ENCODE measurements at places on chromosomes 4 and X.
A peak's percentile ranks its signal among the peaks of the same experiment; 100 is the strongest.

DNA sequence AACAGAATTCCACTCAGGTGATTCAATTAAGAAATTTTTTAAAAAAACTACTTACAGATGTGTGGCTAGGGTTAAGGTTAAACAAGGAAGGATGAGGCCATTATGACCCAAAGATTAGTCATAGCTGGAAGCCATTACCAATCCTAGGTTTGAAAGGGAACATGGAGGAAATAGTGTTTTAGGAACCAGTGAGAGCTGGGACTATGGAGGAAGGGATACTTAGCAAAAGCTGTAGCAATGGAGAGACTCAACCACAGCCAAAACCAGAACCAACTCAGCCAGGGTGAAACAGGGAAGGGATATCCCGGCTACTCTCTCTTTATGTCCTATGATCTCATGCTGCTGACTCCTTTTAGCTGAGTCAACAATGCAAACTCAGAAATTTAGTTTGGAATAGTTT is 148.6 kb upstream of the CNKSR2 start:
- no peak for DNase-seq

DNA sequence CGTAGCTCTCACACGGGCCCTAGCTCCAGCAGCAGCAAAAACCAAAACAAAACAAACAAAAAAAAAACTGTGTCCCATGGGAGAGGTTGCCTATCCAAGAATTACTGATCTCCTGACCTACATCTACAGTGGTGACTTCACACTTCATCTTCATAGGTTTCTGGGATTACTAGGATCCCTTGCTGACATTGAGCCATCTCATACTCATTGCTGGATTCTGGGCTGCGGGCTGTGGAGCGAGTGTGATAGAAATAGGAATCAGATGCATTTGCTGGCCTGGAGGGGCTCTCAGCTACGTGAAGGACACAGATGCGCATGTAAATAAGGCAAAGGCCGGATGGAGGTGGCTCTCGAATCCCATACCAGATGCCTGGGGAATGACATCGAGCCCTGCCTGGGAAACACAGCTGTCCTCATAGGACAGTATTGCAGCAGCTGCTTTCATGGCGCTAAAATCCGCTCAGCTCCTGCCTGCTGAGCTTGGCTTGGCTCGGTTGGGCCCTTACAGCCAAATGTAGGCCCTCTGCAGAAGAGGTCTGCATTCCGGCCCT is 41.7 kb downstream of the CNGA2 start:
- no peak for DNase-seq

GRCh38 chrX:19864736-19865135 is 22.7 kb downstream of the SH3KBP1 start:
- no peak for DNase-seq

DNA sequence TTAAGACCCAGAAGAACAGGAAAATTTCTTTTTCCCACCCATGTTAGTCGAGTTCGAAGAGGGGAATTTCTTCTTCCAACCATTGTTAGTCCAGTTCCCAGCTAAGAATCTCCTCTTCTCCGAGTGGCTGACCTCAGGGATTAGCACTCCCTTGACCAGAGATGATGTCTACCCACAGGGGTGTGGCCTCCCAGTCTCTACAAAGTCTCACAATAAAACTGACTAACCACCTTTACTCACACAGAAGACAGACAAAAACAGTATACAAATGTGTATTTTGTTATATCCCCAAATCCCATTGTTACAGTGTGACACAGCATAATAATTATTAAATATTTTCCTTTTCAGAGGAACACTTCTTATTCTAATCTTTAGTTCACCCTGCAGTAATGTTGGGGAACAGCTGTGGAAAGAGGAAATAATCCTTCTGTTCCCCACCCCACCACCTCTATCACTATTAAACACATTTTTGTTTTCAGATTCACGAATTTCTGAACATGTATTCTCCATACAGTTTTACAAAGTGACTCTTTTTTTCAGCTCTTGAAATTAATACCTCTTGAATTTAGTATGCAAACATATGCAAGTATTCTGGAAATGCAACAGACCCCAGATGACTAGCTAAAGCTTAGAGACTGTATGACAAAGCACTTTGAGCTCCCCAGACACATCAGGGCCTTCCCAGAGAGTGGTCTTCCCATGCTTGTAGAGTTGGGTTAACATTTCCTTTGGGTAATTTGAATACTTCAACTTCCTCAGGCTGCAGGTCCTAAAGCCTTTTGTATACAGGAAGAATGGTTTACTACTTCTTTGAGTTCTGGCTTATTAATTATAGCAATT is 62.5 kb upstream of the NFKB1 start:
- DNase-seq, result no peak

- peak; percentile 1 for DNase-seq
These were observed 62.4 kb downstream of the LIMCH1 start for GRCh38 chr4:41600243-41600912.

GRCh38 chrX:110012818-110013485 is 10.0 kb downstream of the TMEM164 start:
- DNase-seq, result peak; percentile 91

DNA sequence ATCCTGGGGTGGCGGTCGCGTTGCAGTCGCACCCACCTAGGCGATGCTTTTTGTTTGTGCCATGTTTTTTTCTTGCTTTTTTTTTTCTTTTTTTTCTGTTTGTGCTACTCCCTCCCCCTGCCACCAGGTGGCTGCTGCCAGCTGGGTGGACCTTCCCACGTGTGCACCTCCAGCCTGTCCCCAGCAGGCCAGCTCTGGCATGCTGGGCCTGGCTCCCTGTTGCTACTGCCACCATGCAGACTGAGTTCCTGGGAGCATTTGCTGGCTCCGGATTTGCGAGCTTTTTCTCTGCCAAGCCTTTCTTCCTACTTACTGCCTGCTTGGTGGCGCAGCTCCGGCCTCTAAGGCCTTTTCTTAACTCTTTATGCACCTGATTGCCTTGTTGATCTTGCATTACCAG is 161.2 kb upstream of the WDFY3 start:
- no peak for DNase-seq

- DNase-seq, result no peak
These were observed 51.7 kb downstream of the GATB start for GRCh38 chr4:151709071-151709470.

DNA sequence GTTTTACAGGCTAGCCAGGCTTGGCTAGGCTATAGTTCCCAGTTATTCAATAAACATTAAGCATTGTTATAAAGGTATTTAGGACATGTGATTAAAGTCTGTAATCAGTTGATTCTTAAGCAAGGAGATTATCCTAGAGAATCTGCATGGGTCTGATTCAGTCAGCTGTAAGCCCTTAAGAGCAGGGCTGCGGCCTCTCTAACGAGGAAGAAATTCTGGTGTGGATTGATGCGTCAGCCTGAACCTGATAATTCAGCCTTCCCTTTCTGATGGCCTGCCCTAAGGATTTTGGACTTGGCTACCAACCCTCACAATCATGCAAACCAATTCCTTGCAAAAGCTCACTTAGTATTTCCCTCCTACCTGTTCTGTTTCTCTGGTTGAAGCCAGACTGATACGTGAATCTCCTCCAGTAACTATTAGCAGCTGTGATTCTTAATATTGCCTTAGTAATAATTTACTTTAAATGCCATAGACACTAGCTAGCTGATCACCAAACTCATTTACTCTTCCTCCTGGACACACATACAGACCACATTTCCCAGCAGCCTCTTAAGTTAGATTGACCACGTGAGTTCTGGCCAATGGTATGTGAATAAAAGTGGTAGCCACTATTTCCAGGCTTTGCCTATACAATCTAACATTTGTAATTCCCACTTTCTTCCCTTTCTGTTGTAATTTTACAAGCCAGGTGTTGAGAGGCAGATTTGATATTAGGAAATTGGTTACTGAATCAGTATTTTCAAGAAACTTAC is 678.0 kb upstream of the INTU start:
- DNase-seq, result no peak

GRCh38 chr4:17030543-17030942 is 132.1 kb upstream of the LDB2 start:
- DNase-seq, result no peak

DNA sequence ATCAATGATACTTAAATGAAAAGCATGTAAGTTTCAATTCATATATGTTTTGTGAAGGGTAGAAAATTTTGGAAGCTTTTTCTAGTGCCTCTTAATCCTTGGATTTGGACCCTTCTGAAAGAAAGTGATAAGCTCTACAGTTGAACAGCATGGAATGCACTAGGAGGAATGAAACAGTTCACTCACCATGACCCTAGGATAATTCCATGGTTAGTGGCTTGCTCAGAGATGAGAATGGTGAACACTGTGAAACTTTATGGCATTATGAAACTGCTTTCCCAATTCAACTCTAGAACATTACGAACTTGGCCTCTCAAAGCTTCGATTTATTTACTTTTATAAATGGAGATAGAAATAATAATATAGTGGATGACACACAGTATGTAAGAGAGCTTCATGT is 88.9 kb upstream of the FAT4 start:
- no peak for DNase-seq

- no peak for DNase-seq
These were observed 748 bp downstream of the CFP start for GRCh38 chrX:47628982-47629381.

DNA sequence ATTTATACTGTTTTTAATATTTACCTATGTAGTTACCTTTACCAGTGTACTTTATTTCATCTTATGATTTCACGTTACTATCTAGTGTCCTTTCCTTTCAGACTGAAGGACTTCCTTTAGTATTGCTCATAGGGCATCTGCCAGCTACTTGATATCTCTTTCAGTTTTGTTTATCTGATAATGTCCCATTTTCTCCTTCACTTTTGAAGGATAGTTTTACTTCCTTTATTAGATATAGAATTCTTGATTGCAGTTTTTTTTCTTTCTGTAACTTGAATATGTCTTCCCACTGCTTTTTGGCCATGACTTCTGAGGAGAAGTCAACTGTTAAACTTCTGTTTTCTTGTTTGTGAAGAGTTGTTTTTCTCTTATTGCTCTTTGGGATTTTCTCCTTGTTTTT is 69.4 kb upstream of the MAGED1 start:
- no peak for DNase-seq

GRCh38 chrX:148530464-148531077 is 30.2 kb downstream of the AFF2 start:
- peak; percentile 39 for DNase-seq

- DNase-seq, result no peak
These were observed 743.7 kb downstream of the C4orf33 start for GRCh38 chr4:129839687-129840086.

GRCh38 chr4:42398871-42399331 is 1.6 kb downstream of the SHISA3 start:
- DNase-seq, result no peak

DNA sequence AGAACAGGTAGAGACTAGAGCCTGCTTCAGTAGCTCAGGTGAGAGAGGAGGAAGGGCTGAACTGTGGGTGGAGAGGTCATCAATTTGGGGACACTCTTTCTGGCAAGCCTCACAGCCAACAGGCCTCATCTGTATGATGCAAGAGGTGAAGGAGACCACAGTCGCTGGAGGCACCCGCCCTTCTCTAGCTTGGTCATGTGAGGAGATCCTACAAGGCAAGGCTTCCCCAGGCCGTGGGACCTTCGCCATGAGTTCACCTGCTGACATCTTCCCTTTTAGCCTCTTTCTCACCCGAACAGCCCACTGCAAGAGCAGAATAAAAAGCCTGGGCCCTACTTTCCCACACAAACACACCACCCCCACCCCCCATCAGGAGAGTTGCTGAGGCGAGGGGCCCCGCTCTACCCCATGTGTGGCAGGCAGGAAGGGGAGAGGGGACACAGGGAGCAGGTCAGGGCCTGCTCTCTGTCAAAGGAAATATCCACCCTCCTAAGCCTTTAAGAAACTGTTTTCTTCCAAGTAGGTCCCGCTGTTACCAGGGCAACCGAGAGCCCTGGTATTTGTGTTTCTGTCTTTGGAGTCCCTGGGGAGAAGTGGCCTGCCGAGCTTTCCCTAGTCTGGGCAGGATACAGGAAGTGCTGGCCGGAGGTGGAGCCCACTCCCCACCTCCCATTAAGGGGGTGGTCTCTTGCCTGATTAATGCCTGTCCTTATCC is 8.1 kb downstream of the RTL5 start:
- DNase-seq, result no peak

GRCh38 chrX:104284507-104284906 is 29.8 kb upstream of the ESX1 start:
- no peak for DNase-seq

GRCh38 chrX:110286106-110286505 is 31.8 kb downstream of the AMMECR1 start:
- DNase-seq, result no peak

- DNase-seq, result no peak
These were observed 814.2 kb upstream of the PABPC4L start for GRCh38 chr4:135015771-135016170.

- no peak for DNase-seq
These were observed 575.0 kb upstream of the NR3C2 start for GRCh38 chr4:149017002-149017734.

GRCh38 chrX:43822014-43822413 is 60.2 kb downstream of the MAOB start:
- no peak for DNase-seq

- DNase-seq, result no peak
These were observed 104.9 kb downstream of the ARHGAP10 start for GRCh38 chr4:147836807-147837206.

DNA sequence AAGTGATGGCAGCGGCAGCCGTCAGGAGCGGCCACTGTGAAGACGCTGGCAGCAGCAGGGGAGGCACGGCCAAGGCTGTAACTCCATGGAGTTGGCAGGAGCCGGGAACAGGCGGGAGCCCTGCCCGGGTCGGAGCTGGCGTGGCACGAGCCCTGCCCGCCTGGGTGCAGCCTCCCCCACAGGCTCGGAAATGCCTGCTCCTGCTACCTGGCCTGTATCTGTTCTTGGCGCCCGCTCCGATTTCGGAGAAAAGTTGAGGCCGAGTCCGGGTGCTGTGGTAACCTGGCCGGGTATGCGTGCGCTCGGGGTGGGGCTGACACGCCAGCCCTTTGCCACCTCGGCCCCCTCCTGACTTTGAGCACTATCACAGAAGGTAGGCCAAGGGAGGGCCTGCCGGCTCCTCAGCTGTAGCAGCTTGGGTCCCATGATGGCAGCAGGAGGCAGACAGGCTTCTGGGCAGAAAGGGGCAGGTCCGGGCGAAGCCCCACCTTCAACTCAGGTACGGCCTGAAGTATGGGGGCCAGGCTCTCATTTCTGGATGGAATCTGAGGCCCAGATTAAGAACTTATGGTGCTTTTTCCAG is 51.2 kb upstream of the SHISA3 start:
- no peak for DNase-seq

DNA sequence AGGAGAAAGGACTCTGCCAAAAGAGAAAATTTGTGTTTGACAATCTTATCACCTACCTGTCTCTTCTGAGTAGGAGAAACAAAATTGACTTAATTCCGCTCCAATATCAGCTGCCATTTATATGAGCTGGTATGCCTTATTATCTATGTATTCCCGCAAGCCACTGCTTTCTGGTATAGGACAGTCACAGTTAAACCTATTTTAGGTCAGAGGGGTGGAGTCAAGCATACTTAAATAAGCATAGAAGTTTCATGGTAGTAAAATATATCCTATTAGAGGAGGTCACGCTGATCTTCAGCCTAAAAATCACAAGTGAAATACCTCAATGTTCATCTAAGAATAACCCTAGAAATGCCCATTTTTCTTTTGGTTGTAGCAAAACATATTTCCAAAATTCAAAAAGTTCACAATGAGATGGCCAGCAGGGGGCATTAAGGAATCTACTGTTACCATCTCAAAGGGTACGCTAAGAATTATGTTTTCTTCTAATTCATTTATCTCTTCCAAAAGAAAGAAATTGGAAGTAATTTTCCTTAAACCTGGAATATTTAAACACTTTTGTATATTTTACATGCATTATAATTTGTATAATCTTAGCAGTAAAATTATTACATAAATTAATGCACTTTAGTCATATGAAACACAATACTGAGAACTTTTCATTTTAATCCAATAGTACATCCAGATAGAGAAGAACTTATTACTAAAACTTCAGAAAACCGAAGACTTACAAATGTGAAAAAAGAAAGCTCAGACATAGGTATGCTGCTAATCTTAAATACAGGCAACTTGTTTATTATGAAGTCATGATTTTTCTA is 10.5 kb downstream of the PPAT start:
- no peak for DNase-seq

Data from NCI-H1105 treated with DMSO at 0.1 percent for 48 hours (cell line).